ENCODE measurements at places on chromosomes 3 and 15.
A peak's percentile ranks its signal among the peaks of the same experiment; 100 is the strongest.

DNA sequence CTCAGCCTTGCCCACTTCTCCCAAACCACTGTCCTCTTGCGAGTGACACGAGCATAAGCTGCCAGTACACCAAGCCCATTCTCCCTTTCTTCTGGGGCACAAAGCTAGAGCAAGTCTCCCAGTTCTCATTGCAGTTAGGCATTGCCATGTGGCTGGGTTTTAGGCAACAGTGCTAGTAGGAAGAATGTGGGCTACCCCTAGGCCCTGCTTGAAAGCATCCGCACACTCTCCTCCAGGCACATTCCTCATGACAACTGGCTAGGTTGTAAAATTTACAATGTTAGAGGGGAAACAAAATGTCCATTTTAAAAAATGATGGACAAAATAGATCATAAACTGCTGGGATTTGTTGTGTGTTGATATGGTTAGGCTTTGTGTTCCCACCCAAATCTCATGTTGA, 19.7 kb downstream of the ITGB5 start:
- no peak for DNase-seq

GRCh38 chr3:97822359-97822775, 556 bp downstream of the CRYBG3 start:
- no peak for DNase-seq

- DNase-seq = no peak
These were observed 45.4 kb upstream of the TSC22D2 start for GRCh38 chr3:150362515-150363302.

DNA sequence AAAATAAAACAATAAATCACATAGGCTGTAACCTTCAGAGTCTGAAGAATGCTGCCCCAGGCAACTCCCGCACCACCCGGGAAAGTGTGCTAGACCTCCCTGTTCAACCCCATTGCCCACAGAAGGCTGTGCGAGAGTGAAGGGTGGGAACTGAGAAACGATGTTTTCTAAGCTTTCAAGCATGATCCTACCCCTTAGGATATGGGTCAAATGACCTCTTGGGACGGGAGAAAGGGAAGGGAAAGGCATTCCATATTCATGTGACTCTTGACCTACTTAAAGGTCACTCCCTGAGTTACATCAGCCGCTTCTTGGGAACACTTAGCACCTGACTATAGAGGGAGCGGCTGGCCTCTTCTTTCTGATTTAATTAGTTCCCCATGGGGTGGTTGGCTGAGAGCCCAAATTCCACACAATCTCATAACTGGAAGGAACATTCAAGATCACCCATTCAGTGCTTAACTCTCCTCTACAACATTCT, 114.7 kb upstream of the SLC24A5 start:
- no peak for DNase-seq

DNA sequence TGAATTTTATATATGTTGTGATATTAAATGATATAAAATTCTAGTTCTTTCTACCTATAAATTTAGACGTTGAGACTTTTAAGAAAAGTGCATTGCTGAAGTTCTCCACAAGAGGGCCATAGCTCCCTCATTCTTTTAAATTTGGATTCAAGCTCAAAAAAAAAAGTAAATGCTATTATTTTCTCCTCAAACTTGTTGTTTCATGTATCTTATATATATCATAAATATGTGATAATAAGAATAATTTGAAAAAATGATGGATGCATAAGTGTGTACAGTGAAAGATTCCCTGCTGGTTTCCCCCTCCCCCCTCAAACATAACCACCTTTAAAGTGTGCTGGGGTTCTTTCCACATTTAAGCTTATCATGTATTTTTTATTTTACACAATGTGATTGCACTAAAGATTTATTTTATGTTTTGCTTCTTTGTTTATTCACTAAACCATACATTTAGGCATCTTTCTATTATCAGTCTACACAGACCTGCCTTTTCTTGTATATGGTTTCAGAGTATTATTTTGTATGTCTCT, 769.4 kb upstream of the GOLIM4 start:
- peak; percentile 7 for DNase-seq

DNA sequence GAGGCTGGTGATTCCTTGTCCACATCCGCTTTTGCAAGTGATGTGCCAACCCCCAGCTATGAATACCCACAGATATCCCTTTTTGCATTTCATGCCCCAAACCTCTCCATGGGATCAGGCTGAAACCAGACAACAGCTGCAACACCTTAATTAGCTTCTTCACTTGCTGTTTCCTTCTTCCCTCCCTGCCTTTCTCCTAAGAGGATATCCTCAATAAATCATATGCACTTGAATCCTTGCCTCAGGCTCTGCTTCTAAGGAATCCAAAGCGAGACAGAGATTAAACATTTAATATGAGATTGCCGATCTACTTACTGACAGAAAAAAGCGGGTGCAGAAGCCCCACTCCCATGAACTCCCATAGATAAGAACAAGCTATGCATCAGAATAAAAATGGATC, 138.1 kb downstream of the CNTN6 start:
- no peak for DNase-seq

- no peak for DNase-seq
These were observed 29.5 kb downstream of the C2CD4B start for GRCh38 chr15:62135532-62136134.

GRCh38 chr15:52018244-52018643, 775 bp upstream of the MAPK6 start:
- DNase-seq = no peak

DNA sequence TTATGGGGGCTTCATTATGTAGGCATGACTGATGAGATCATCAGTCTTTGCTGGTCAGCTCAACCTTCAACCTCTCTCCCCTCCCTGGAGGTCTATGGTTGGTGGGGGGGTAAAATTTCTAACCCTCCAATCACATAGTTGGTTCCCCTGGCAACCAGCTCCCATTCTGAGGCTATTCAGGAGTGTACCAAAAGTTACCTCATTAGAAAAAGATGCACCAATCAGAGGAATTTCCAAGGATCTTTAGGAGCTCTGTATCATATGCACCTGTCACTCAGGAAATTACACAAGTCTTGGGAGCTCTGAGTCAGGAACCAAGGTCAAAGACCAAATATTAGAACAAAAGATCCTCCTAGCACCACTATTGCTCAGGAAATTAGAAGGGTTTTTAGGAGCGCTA, 21.4 kb upstream of the LEO1 start:
- DNase-seq = no peak

DNA sequence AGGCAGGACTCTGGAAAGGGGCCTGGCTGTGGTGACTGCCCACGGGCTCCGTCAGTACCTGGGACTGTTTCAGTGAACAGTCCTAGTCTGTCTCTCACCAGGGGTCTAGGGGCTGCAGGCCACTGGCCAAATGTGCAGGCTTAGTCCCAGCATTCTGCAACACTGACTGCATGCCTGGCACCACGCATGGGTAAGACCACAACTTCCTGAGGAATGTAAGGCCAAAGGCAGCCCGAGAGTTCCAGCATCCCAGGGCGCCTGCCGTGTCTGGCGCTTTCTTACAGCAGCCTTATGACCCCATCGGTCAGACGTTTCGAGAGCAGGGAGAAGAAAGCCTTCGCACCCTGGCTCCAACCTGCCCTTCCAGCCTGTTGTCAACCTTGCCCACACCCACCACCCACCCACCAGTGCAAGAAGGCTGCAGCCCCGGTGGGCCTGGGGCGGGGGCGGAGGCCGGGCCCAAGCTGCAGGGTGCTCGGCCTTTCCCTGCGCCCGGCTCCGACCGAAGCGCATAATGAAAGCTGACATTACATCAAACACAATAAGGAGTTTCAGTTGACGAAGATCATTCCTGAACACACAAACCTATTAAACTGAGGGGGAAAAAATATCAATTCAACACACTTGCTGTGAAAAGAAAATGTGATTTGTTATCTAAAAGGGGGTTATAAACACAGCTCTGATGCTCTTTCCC, 29.5 kb upstream of the TMEM115 start:
- DNase-seq = no peak

Data from NCI-H1694 treated with DMSO at 0.1 percent for 48 hours (cell line).